ENCODE measurements at places on chromosomes 2 and 18.

- no peak for DNase-seq
Measured at GRCh38 chr2:238728330-238729260, 119.3 kb upstream of the TWIST2 start.

DNA sequence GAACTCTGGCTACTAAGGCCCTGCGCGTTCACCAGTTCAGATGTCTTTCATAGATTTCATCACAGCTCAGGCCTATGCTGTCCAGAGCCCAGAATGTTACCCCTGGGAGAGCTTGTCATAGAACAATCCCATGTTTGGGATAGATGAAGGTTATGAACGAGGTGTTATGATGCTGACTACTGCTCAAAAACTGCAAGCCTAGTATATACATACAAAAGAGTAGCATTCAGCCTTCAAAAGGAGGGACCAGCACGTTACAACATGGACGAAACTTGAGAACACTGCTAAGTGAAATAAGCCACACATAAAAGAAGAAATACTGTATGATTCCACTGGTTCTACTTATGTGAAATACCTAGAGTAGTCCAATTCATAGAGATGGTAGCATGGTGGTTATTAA is 401.9 kb downstream of the NBAS start:
- DNase-seq: no peak

GRCh38 chr2:109277406-109277805 is 148.4 kb downstream of the SH3RF3 start:
- no peak for DNase-seq

GRCh38 chr2:207952564-207953345 is 72.6 kb downstream of the PLEKHM3 start:
- DNase-seq: no peak

DNA sequence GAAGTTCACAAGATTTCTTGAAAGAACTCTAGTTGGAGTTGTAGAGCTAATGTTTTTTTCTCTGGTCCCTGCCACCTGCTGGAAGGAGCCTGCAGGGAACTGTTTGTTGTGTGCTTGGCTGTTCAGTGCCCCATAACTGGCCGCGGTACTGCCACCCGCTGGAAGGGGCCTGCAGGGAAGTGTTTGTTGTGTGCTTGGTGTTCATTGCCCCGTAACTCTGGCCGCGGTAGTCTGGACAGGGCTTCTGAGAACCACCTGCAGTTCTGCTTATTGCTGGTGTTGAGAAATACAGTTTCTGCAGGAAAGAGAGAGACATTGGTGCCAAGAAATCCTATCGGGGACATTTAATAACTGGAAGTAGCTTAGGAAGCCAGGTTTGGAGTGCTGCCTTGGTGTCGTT is 58.1 kb downstream of the AGAP1 start:
- no peak for DNase-seq

DNA sequence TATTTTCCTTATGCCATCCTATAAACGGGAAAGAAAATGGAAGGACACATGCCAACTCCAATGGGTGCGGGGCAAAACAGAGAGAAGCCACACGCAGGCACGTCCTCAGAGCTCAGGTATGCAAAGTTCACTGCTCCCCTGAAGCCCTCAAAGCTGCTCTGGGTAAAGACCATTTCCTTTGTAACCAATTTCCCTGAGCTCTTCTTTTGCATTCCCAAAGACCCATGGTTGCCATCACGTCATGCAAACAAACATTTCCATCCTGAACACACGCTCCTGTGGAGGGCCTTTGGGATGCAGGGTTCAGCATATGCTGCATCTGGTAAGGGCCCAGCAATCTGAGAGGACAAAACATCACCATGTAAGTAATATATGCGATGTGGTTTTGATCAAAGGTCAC is 69.4 kb downstream of the EMILIN2 start:
- DNase-seq: no peak

GRCh38 chr2:20585359-20585709 is 65.6 kb downstream of the HS1BP3 start:
- no peak for DNase-seq

GRCh38 chr2:6827566-6828298 is 38.0 kb downstream of the CMPK2 start:
- DNase-seq: no peak

DNA sequence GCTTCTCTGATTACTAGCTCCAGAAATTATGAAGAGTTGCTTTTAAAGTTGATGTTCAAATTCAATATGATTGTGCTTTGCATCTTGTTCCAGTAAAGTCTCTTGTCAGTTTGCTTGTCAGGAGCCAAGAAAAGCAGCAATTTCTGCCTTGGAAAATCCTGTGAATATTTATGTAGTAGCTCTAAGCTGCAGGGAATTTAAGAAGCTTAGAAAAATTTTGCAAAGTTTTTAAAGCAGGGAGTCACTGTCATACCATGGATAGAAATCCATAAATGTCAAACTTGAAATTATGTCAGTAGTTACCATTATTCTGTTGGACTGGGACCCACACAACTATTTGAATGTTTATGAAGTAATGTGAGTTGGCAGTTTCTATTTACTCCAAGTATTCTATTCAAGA is 169.3 kb downstream of the TMEM200C start:
- no peak for DNase-seq

- DNase-seq: no peak
Measured at GRCh38 chr18:35703043-35703688, 121.6 kb downstream of the GALNT1 start.

DNA sequence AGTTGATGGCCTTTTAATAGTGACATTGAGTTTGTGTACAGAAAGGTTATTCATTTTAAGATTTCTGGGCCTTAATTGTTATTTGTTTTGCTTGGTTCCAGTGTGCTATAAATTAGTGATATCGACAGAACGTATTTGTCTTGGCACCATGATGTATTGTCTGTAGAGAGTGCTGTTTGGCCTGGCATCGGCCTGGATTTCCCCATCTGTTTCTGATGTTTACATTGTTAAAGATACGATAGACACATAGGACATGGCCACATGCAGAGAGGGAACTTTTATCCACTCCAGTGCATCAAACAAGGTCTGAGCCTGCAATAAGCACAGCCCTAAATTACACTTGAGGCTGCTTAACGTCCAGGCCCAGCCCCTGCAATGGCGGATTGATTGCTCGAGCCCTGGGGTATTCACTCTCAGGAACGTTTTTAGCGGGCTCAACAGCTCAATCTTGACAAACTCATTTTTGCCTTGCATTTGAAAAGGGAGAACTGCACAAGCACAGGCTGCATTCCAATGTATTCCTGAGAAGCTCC is 144.7 kb downstream of the SLC4A3 start:
- no peak for DNase-seq

- no peak for DNase-seq
Measured at GRCh38 chr18:50586710-50587109, 26.8 kb downstream of the MAPK4 start.

DNA sequence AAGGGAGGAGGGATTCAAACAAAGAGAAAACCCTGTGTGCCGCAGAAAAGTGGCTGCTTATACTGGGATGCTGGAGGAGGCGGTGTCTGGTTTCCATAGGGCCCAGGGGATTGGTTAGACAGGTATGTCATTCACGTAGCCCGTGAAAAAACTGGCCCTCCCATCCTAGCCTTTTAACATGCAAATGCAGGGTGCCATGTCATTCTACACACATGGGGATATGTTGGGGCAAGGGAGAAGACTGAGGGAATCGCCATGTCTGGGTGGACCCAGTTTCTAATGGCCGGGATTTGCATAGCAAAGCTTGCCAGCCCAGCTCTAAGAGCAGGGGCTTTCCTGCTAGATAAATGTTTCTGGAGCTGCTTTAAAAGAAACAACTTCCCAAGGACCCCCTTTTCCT is 8.2 kb upstream of the RNU2-63P start:
- DNase-seq: no peak

DNA sequence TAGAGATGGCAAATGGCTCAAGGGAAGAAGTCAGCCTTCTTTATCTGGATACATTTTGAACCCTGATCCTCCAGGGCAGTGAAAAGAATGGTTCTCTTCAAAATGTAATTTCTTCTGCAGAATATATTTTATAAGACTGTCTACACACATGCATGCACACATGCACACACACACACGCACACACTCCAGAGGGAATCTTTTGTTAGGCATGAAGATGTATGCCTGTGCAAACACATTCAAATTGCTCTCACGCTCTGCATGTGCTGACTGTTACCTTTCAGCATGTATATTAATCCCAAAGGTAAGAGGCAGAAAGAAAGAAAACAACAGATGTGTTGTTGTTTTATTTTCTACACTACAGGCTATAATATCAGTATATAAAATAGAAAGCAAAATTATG is 43.2 kb downstream of the SLC5A7 start:
- DNase-seq: no peak

- no peak for DNase-seq
Measured at GRCh38 chr2:21280793-21281192, 157.0 kb downstream of the TDRD15 start.

DNA sequence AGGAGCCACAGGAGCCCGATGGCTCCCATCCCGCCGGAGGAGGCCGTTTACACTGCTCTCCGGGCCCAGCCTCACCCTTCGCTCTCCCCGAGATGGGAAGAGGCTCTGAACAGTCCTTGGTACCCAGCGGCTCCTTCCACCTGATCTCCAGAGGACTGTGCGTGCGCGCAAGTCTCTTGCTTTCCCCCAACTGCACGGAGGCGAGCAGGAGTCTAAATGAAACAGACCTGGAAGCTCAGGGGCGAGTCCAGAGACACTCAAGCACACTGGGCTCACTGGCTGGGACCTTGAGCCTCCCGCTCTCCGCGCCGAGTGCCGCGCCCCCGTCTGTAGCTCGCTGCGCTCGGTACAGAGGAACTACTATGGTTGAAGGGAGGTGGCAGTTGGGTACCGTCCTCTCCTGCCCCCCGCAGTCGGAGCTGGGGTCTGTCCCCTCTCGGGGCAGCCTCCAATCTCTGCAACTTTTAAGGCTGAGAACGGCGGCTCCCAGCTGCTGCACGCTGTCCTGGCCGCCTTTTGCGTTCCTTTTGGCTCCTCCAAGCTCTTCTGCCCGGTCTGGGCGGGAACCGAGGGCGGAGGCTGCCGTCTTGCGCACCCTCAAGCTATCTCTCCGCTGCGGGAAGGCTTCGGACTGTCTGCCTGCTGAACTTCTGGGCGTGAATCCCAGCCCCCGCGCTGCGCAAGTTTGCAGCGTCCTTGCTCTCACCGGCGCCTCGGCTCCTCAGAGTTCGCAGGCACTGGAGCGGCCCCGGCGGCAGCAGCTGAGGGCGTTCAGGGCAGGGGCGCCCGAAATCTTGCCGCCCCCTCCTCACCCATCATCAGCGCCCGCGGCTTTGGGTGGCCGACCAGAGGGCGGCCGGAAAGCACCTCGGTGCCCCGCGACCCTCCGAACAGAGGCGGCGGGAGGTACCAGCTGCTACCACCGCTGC is 491 bp downstream of the ALK start:
- no peak for DNase-seq

DNA sequence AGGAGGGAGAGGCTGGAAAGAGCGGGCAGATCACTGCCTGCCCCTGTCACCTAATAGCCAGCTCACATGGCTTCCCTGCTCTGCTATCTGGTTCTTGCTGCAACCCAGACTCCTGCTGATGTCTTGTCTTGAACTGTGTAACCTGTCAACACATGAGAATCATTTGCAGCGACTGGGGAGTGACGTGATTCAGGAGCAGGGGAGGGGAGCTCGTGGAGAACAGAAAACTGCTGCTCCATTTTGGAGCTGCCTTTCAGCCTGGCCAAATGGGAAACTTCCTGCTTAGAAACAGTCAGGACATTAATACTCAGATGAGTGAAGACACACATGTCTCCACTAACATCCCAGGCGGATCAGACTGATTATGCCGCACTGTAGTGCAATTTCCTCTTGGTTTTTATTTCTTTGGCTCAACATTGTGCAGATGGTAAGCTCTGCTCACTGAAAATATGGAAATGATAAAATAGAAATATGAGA is 38.1 kb downstream of the RPL37A start:
- DNase-seq: no peak

- no peak for DNase-seq
Measured at GRCh38 chr18:58997811-58998337, 133.2 kb downstream of the ZNF532 start.

DNA sequence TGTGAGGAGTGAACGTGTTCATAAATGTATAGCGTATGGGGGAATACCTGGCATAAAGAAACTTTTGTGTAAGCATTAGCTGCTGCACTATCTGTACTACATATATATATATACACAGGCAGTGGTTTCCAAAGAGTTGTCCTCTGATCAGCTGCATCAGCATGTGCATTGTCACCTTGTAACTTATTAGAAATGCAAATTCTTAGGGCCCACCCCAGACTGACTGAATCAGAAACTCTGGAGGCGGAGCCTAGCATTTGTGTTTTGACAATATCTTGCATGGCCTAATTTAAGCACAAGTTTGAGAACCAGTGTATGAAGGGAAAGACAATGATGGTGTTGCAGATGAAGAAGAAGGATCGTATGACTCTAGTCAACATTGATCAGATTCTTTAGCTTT is 299.5 kb downstream of the CCDC102B start:
- DNase-seq: no peak

DNA sequence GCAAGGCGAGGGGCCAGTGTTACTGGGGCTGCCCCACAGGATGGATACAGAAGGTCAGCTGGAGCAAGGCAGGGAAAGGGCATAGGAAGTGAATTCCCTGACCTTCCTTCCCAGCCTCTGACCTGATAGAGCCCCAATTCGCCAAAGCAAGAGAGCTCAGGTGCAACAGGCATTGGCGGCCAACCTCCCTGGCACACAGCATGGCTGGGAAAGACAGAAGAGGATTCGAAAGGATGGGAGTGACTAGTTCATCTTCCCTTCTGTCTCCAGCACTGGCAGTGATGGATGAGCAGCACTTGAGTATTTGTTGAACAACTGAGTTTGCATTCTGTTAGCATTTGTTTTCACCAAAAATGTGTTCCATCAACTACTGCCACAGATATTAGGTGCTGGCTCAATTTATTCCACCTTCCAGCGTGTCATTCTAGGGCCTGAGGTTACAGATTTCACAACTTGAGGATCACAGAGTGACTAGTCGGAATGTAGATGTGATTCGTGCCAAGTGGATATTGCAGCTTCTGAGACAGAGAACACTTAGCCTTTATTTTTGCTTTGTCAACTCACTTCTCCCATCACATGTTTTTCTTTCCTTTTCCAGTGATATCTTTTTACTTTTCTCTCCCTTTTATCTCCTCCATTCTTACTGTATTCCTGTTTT is 6.2 kb downstream of the COPS8 start:
- DNase-seq: no peak

DNA sequence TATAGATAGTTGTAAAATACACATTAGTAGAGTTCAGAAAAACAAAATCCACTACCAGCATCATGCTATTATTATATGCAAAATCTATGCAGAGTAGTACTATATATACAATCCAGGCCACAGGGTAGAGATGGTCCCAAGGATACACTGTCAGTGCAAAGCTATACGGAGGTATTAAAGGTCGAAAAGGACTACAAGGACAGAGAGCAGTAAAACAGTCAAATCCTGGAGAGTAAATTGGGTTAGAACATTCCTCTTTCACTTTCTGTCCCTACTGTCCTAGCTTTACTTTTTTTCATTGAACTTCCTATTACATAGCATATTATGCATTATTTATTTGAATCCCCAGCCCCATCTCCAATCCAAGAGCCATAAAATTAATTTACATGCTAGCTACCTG is 39.7 kb upstream of the SDC1 start:
- no peak for DNase-seq

GRCh38 chr2:2098458-2099167 is 232.5 kb downstream of the MYT1L start:
- DNase-seq: no peak

Measured in stimulated activated CD8-positive, alpha-beta memory T cell treated with anti-CD3 and anti-CD28 coated beads, Interleukin-7, amount 100 ng/mL, for 1 hour (primary cell).